ENCODE measurements at places on chromosomes 6 and 20.

- no peak for DNase-seq
Observed at GRCh38 chr20:58492795-58493524, 22.2 kb downstream of the APCDD1L start.

DNA sequence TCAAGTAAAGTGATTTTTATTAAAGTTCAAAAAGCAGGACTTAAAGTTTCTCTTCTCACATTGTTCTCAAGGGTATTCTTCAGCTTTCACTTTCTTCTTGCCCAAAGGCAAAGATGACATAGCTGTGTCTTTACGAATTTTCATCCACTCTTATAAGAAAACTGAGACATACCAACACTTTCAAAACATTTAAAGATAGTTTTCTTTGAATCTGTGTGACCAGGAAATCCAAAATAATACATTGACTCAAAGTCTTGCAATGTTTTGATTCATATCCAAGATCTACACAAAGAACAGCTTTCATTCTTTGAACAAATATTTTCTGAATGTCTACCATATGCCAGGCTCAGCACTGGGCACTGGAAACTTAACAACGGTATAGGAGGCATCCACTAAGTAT lies 117.9 kb downstream of the SIM1 start:
- DNase-seq = no peak

GRCh38 chr6:157985378-157986155 lies 3.9 kb downstream of the SYNJ2 start:
- no peak for DNase-seq

- no peak for DNase-seq
Observed at GRCh38 chr6:128131566-128131965, 230.7 kb upstream of the THEMIS start.

DNA sequence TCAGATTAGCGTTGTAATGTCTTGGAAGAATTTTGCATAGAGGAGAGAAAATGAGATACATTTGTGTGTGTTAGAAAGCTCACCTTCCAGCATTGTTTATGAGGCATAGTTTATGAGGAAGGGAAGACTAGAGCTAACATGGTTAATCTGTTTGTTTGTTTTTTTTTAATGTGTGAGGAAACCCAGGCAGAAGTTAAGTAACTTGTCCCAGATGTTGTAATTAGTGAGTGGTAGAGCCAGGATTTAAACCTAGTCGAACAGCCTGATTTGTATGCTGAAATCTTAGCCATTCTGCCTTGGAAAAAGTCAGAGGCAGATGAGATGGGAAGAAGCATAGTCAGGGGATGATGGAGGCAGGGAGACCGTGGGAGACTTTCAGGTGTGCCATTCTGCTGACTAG lies 29.1 kb downstream of the NDUFAF5 start:
- no peak for DNase-seq

- DNase-seq = no peak
Observed at GRCh38 chr6:5599127-5599526, 337.8 kb downstream of the FARS2 start.

GRCh38 chr6:41163419-41163717 lies 452 bp upstream of the TREM2 start:
- no peak for DNase-seq

- DNase-seq = no peak
Observed at GRCh38 chr6:27951040-27951439, 6.0 kb upstream of the OR2B6 start.

- no peak for DNase-seq
Observed at GRCh38 chr20:1484438-1485116, 6.6 kb downstream of the SIRPB2 start.

GRCh38 chr6:38239719-38240451 lies 399.8 kb downstream of the BTBD9 start:
- DNase-seq = no peak

DNA sequence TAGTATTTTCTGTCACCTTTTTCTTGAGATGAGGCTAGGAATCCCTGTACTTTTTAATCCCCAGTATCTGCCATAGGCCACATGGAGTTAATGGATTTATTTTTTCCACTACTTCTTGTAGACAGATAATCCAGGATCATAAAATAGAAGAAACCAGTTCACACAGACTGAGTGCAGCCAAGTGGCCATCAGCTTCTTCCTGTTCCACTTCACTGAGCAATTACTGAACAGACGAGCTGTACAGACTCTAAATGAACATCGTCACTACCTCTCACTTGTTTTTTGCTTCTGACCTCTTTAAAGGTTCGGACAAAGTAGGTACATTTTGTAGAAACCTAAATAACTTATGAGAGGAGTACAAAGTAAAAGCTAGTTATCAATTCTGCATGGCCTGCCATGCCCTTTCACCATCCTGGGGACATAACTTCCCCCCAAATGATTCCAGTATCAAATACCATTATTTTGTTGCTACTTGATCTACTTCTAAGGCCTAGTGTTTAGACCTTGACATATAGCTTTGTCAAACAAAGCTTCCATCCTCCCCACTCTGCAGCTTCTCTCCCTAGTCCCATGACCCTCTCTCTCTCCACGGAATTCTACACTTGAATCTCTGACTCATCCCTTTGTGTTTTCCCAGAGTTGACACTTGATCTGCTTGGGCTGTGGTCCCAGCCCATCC lies 34.4 kb upstream of the ARHGAP18 start:
- no peak for DNase-seq

- no peak for DNase-seq
Observed at GRCh38 chr20:59940956-59941294, 736 bp downstream of the FAM217B start.

GRCh38 chr6:170583756-170584180 lies 669 bp downstream of the PDCD2 start:
- DNase-seq = no peak

- no peak for DNase-seq
Observed at GRCh38 chr6:93575495-93576267, 156.3 kb upstream of the EPHA7 start.

- DNase-seq = peak; percentile 4
Observed at GRCh38 chr20:14337400-14338171, at the start of gene FLRT3. Gene FLRT3, minus strand, starts transcription at chr20:14337612. Its CDS starts 10,106 bp downstream, at chr20:14327506.

GRCh38 chr6:131867744-131868143 lies 59.9 kb downstream of the ENPP1 start:
- no peak for DNase-seq

DNA sequence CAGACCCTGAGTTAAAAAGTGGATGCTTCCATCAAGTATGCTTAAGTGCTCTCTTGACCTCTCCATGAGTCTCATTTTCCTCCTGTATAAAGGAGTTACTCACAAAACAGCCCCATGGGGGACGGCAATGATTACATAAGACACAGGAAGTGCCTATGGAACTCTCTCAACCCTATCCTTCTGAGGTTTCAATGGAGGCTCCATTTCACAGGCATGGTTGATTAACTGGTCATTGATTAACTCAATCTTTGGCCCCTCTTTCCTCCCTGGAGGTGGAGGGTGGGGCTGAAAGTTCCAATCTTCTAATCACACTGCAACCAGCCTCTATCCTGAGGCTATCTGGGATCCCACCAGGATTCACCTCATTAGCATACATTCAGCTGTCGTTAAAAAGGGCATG lies 29.3 kb downstream of the CST8 start:
- no peak for DNase-seq

DNA sequence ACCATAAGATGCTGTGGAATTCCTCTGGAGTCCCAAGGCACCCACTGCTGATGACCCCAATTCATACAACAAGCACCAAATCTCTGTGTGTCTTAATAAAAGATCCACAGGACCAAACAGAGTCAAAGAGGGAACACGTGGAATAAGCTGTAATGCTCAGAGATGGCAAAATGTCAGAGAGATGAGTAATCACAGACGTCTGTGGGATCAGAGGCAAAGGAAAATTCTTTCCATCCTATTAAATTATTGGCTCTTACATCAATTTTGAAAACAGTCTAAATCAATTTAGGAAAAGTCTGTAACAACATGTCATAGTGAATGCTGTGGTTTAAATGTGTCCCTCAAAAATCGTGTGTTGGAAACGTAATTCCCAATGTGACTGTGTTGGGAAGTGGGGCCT lies 17.5 kb upstream of the SAMD3 start:
- DNase-seq = no peak

- DNase-seq = no peak
Observed at GRCh38 chr6:125733516-125734300, 15.7 kb upstream of the HEY2 start.

DNA sequence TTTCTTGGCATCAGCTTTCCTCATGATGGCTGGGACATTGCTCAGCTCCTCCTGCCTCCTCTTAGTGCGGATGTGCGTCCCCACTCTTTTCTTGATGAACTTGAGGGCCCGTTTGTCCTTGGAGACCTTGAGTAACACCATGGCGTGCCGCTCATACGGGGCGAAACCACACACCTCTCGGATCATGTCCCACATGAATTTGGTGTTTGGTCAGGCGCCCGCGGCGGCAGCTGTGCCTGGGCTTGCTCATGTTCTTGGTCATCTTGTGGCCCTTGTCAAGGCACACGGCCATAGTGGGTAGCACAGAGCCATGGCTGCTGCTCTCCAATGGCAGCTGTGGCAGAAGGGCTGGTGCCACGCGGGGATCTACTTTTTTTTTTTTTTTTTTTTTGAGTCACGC lies 2.6 kb downstream of the ERGIC3 start:
- no peak for DNase-seq

GRCh38 chr6:6713657-6714056 lies 125.1 kb downstream of the LY86 start:
- DNase-seq = no peak

DNA sequence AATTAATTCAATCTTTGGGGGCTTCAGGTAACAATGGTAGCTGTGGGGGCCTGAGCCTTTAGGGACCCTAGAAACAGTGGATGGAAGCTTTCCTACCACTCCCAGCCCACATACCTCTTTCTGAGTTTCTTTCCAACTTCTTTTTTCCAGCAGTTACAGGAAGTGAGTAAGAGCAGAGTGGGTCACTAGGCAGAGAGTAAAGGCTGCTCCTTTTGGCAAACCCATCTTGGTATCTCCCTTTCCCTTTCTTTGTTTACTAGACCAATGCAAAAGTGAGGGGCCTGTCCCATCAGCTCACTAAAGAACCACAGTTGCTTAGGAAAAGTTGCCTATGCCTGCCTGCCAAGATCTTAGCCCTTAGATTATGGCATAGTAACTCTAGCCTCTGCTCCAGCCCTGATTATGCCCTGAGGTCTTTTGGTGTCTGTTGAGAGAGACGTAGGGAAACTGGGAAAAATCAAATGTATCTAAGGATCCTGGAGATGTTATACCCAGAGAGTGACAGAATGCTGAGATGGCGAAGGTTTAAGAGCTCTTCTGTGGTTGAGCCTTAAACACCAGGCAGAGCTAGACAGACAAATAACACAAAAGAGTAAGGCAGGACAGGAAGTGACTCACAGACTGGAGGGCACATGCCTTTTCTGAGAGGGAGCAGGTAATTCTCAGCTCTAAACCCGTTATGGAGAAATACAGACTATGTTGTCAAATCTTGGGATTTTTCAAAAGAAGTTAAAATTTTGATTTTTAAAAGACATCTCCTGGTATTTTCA lies 31.3 kb downstream of the TRMT6 start:
- DNase-seq = no peak

DNA sequence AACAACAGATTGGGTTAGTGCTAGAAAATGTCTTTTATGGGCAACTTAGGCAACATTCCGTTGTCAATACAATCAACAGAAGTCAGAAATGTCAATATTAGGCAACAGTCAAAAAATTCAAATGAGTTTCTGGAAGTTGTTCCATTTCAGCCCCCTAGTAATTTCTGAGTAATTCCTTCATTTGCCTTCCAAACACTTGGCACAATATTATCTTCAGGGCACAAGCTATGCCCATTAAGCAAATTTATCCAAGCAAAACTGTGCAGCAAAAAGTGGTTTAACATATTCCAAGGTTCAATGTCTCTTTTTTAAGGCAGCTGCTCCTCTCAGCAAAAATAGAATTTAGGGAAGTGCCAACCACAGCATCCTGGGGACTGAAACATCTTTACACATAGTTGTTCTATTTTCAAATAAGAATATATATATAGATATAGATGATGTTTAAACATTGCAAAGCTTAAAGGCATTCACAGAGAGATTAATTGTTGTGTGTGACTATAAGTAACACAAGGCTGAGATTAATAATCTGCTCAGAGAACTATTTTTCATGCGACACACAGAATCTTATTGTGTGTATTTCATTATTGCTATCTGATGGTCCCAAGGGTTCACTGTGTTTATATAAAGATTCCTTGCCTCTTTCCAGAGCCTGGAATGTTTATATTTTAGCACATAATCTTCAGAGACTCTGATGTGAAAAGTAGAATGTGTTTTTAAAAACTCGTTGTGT lies 75.2 kb upstream of the ADTRP start:
- DNase-seq = no peak

- DNase-seq = no peak
Observed at GRCh38 chr6:129498541-129498940, 211.4 kb downstream of the ARHGAP18 start.

DNA sequence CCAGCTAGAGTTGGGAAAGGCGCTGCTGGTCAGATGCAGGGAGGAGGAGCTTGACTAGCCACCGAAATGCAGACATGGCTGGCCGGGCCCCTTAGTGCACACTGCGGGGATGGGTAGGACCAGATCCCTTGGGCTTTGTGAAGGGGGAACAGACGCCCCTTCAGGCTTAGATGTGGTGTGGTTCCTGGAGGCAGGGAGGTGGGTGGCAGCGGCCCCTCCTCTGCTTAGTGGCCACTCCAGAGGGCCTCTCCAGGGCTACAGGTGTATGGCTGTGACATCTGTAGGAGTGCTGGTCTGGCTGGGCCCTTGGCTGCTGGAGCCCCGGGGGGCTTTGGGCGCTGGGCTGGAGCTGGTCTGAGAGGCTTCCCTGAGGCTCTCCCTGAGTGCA lies 5.9 kb downstream of the CCND3 start:
- DNase-seq = no peak

DNA sequence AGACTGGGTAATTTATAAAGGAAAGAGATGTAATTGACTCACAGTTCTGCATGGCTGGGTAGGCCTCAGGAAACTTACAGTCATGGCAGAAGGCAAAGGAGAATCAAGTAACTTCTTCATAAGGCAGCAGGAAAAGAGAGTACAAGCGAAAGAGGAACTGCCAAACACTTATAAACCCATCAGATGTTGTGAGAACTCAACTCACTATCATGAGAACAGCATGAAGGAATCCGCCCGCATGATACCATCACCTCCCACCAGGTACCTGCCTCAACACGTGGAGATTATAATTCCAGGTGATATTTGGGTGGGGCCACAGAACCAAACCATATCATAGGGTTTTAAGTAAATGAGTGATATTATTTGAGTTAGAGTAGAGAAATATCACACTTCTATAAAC lies 189.3 kb downstream of the TSHZ2 start:
- no peak for DNase-seq

GRCh38 chr6:1164600-1164999 lies 147.3 kb upstream of the FOXQ1 start:
- no peak for DNase-seq

DNA sequence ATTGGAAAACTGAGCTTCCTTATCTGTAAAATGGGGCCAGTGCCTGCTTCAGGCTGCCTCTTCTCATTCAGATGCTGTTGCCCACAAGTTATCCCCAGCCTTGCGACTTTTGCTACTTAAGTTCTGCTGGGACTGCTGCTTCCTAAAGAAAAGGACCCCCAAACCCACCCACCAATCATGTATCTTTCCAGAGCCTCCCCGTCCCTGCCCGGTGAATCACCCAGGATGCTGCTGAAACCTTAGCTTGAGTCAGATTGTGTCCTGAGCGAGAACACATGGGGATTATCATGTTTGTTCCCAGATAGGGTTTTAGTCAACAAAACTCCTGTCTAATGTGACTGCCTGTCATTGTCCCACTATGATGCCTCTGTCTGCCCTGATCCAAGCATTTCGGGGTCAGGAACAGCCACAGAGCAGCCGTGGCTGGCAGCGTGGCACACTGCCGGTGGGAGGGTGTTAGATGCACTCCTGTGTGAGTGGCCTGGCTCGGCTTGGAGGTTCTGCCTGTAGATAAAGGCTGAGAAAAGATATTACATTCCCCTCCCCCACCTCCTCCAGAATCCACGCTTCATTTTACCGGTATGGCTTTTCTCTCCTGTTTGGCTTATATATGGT lies 79.9 kb downstream of the TOX2 start:
- DNase-seq = no peak
